ENCODE measurements at places on chromosomes 11 and 22.

GRCh38 chr22:22687638-22688500 is 43.5 kb downstream of the GGTLC2 start:
- peak; percentile 20 for DNase-seq

- DNase-seq = no peak
Measured at GRCh38 chr11:94877443-94878200, 95.7 kb downstream of the CWC15 start.

- no peak for DNase-seq
Measured at GRCh38 chr11:123363556-123363955, 66.5 kb upstream of the GRAMD1B start.

GRCh38 chr22:49068861-49069500 is 758.7 kb downstream of the BRD1 start:
- no peak for DNase-seq

GRCh38 chr11:35619855-35620640 is 1.8 kb downstream of the FJX1 start:
- peak; percentile 45 for DNase-seq

- no peak for DNase-seq
Measured at GRCh38 chr22:37295213-37295886, 13.0 kb downstream of the CYTH4 start.

DNA sequence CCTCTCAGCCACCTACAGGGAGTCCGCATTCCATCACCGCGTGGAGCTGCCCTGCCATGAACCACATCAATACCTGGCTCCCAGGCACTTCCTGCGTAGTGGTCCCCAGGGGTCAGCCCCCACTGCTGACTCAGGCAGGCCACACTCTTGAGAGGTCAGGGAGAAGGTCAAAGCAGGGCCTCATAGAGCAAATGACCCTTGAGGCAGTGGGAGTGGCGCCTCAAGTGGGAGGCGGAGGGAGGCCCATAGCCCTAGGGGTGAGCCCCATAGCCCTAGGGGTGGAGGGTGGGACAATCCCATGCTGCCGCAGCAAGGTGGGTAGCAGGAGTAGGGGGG is 5.0 kb downstream of the PRDX5 start:
- no peak for DNase-seq

DNA sequence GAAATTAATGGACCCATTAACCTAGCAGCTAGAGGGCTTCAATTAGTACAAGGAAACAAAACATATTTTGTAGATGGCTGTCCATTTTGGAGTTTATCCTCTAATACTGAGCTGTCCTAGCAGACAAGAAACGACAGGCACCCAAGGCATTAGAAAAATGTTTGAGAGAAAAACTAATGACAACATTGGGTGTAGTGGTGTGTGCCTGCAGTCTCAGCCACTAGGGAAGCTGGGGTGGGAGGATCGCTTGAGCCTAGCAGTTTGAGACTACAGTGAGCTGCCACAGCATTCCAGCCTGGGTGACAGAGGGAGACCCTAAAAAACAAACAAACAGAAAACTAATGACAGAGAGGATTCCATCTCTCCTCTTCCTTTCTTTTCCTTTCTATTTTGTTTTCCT is 1.5 kb downstream of the A4GALT start:
- DNase-seq = no peak

DNA sequence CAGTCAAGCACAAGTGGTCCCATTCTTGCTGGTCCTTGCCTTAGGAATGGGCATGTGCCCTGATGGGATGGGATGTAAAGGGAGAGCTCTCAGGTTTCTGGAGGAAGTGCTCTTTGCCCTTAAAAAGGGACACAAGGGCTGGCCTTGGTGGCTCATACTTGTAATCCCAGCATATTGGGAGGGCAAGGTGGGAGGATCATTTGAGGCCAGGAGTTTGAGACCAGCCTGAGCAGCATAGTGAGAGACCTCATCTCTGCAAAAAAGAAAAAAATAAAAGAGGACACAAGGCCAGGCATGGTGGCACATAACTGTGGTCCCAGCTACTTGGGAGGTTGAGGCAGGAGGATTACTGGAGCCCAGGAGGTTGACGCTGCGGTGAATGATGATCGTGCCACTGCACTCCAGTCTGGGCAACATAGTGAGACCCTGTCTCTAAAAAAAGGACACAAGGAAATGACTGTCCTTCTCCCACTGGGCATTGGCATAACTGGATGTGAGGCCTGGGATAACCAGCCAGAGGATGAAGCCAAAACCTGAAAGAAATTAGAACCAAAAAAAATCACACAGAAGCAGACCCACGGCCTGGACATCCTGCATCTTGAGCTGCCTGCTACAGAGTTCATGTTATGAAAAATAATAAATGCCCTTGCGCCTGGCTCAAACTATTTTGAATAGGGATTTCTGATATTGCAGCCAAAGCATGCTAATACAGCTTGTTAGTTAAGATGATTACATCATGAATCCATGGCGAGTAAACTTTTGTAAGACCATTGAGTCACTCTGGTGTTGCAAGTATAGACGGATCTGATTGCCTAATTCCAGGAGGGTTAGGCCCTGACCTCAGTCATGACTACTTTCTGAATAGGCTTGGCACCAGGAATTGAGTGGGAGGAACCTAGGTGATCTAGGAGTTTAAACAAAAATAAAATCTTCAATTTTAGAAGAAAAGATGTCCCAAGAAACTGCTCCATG is 12.9 kb upstream of the CRKL start:
- no peak for DNase-seq

GRCh38 chr22:44361391-44362126 is 48.8 kb upstream of the SHISAL1 start:
- DNase-seq = no peak

GRCh38 chr11:117583063-117583801 is 213.8 kb downstream of the DSCAML1 start:
- no peak for DNase-seq

DNA sequence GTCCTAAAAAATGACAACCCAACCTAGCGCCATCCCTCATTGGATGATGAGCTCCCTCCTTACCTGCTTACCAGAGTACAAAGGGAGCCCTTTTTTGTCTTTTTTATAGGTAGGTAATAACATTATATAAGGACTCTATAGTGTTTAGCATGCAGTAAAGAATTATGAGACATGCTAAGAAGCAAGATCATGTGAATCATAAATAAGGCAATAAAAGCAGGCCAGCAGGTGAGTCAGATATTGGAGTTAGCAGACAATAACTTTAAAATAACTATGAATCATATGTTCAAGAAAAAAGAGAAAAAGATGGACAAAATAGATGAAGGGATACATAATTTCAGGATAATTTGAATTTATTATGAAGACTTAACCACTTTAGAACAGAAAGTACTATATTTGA is 81.5 kb downstream of the GRK3 start:
- DNase-seq = no peak

- peak; percentile 66 for DNase-seq
Measured at GRCh38 chr11:61509043-61510029, 787 bp downstream of the LRRC10B start.

GRCh38 chr22:19292458-19293230 is 1.1 kb upstream of the CLTCL1 start:
- no peak for DNase-seq

- DNase-seq = no peak
Measured at GRCh38 chr22:27537501-27537900, 264.1 kb downstream of the MN1 start.

- DNase-seq = no peak
Measured at GRCh38 chr11:131157678-131158077, 212.7 kb upstream of the NTM start.

- DNase-seq = no peak
Measured at GRCh38 chr11:65915821-65916251, 3.0 kb downstream of the C11orf68 start.

DNA sequence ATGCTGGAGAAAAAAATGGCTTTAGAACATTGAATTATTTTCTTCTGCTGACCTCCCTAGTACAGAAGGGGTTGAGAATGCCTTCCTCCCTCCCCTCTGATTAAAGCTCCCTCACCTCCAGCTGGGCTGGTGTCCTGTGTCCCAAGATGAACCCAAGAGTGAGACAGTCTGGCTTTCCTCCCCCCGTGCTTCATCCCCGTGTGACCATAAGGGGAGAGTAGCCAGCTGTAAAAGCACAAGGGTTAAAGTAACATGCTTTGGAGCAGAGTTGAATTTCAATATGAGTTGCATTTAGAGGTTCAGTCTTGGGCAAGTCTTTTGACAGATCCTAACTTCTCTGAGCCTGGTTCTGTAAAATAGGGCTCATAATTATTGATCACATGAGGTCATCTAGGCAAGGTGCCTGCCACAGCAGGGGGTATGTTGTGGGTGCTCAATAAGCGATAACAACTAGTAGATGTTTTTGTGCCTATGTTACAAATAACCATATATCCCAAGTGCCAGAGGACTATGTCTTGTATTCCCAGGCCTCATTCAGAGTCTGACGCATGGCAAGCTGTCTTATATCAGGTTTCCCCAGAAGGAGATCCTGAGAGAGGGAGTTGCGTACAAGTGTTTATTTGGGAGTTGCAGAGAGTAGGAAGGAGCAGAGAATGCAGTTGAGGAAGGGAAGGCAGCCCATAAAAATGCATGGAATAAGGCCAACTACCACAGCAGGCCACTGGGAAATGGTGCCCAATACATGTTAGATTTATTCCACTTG is 4.1 kb downstream of the PRG2 start:
- DNase-seq = no peak

DNA sequence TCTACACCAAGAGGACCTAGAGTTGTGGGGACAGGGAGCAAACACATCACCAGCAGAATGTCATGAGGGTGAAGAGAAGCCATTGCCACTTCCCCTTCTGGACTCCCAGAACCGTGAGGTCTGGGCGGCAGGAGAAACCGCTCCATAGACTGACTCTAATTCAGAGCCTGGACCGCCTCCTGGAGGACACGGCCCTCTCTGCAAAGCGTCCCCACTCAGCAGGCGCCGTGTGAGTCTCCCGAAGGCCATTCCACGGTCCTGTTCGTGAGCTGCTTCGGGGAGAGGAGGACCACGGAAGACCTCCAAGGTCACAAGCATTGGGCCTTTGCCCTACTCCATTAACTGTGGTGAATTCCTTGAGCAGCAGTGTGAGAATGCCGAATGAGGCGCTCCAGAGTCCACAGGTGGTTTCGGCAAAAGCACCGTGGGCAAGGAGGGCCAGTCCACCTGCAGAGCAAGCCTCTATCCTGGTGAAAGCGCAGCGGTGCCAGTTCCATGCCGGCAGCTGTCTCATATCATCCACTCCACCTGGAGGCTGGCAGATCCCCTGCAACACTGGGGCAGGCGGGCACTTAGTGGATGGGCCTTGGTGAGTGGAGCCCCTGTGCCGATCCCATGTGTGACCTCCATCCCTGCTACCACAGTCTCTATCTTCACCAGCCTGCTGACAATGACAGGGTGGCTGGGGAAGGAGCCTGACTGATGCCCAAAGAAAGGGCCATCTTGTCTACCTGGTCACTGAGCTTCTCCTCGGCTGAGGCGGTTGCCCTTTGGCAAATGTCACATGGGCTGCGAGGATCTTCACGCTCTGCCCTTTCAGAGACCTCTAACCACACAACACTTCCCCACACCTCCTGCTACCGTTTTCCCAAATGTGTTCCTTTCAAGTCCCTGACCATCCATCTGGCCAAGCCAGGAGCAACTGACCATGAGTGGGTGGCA is 7.5 kb downstream of the C11orf21 start:
- DNase-seq = no peak

GRCh38 chr11:128379587-128380580 is 207.5 kb downstream of the ETS1 start:
- DNase-seq = no peak

GRCh38 chr11:47469361-47470179 is 20.6 kb upstream of the RAPSN start:
- DNase-seq = no peak

GRCh38 chr11:120123946-120124345 is 14.0 kb downstream of the TRIM29 start:
- no peak for DNase-seq

DNA sequence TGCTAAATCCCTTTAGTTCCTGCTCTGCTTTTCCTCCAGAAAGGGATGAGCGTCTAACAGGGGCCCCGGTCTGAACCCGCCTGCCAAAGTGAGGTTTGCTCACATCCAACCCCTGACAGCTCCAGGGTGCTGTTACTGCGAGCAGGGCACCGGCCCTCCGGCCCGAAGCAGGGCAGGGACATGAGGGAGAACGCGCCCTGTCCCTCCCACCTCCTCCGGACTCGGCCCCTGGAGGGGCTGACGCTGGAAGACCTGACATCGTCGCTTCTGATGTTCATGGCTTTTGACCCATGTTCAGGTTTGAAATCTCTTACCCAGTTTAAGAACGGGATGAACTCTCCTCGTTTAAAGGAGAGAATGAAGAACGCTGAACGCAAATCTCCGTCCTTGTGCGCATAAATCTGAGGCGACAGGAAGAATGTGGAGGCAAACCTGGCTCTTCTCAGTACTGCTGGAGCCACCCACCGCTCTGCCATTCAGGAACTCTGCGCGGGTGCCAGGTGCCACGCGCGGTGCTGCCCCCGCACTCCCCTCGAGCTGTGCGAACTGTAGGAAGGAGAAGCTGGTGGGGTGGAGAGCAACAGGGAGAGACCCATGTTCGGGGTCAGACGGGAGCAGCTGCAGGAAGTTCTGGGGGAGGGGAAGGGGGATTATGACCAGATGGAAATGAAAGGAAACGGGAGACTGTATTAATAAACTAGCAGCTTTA is 826 bp upstream of the EEF1G start:
- DNase-seq = no peak

- DNase-seq = no peak
Measured at GRCh38 chr22:31806751-31807150, 52.9 kb downstream of the DEPDC5 start.

- DNase-seq = no peak
Measured at GRCh38 chr11:93403930-93404329, 73.4 kb downstream of the DEUP1 start.

DNA sequence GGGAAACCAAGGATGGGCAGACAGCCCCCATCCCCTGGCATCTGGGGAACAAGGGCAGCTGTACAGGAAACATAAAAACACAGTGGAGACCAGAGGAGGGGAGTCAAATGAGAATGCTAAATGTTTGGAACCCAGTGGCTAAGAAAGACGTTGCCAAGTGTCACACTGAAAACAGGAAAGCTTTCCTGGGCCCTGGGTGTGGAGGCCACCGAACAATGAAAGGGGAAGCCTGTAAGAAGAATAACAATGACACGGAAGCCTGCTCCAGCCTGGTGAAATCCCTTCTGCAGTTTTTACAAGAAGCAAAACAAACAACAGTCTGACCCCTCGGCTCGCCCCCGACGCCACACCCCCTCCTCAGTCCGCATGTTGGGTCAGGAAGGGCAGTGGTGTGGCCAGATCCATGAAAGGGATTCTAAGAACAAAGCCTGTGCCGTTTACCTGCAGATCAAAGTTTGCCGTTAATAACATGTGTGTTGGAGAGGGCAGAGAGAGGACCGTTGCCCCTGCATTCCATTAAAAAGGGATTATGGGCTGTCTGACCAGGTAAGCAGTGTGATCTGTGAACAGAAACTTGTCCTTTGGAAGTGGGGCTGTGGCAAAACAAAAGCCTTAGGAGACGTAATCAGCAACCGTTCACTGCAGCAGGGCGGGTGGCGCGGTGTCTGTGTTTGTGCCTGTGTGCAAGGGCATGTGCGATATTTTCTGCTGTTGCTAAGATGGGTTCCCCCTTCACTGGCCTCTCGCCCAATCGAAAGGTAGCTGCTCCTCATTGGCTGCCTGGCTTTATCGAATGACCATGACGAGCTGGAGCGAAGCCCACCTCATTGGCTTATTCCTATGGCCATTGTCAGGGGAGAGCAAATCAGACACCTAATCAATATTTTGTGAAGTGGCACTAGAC is 113.7 kb upstream of the BLID start:
- no peak for DNase-seq

Measured in progenitor cell of endocrine pancreas (in vitro differentiated cells).